CD4-positive, alpha-beta memory T cell (primary cell): ENCODE measurements at places on chromosomes 5 and 9. TPM values are rescaled to one million over a fixed set of nuclear protein-coding genes. Genes with fewer than 3 reads are reported as not detected.

- DNase-seq: no peak
Measured at GRCh38 chr9:18188971-18189370, 285.0 kb upstream of the ADAMTSL1 start.

DNA sequence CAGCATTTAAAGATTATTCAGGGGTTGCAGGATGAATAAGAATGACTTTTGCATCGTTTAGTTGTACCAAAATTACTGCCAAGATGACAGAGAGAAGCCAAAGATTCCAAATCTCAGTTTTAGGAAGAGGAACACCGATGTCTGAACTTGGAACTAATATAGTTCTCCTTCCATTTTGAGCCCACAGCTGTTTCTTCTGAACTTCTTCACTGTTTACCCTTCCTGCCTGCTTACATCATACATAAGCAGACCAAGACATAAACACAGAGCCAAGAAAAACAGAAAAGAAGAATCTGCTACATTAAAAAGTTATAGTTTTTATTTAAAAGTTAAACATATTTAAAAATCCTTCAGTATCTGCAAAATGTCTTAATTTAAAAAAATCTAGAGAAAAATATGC lies 146.9 kb upstream of the RAPGEF1 start:
- DNase-seq: no peak

- no peak for DNase-seq
Measured at GRCh38 chr5:130720355-130720754, 444.7 kb downstream of the HINT1 start.

The ROPN1L gene
- 3.8 TPM for polyA plus RNA-seq

The F12 gene
- 2.0 TPM for polyA plus RNA-seq
